ENCODE measurements at places on chromosomes 12 and 14. TPM values are rescaled to one million over a fixed set of nuclear protein-coding genes. Genes with fewer than 3 reads are reported as not detected.

- peaks cover 23% of the 10 kb centered on the region for H3K4me1 ChIP-seq
- DNase-seq = no peak
- H3K27ac ChIP-seq = peak overlapping the region; percentile 79
These were observed 61.4 kb downstream of the RASSF3 start for GRCh38 chr12:64671681-64672080.

DNA sequence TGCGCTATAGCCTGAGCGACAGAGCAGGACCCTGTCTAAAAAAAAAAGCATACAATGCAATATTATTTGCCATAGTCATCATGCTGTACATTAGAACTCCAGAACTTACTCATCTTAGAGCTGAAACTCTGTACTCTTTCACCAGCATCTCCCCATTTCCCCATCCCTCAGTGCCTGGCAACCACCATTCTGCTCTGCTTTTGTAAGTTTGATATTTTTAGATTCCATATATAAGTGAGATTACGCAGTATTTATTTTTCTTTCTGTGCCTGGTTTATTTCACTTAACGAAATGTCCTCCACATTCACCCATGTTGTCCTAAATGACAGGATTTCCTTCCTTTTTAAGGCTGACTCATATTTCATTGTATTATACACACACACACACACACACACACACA lies 121.8 kb downstream of the BBS10 start:
- no peaks in the 10 kb centered on the region for H3K4me1 ChIP-seq
- H3K27ac ChIP-seq = no peak overlapping the region
- no peaks in the 10 kb centered on the region for H3K36me3 ChIP-seq
- DNase-seq = no peak
- H3K27me3 ChIP-seq = no peaks in the 10 kb centered on the region

- H3K27ac ChIP-seq = no peak overlapping the region
- no peaks in the 10 kb centered on the region for H3K27me3 ChIP-seq
- no peak overlapping the region for H3K4me3 ChIP-seq
- H3K4me1 ChIP-seq = peaks cover 4% of the 10 kb centered on the region
- no peak for DNase-seq
These were observed 4.4 kb upstream of the SMIM41 start for GRCh38 chr12:52074971-52075724.

DNA sequence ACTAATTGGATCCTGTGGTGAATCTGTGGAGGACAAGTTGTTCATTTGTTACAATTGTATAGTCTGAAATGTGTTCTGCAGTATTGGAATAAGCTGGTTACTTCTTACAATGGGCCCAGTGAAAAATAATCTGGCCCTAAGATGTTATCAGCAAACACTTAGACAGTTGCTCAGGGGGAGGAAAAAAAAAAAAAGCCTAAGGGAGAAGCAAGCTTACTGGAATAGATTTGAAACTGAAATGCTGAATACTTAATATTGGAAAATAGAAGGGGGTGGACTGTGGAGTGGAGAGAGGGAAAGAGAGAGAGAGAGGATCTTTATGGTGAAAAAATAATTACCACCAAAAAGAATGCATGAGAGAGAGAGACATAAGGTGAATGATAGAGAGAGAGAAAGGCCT lies 4.0 kb downstream of the FOXG1 start:
- no peak for DNase-seq
- no peak overlapping the region for H3K27ac ChIP-seq
- H3K36me3 ChIP-seq = no peaks in the 10 kb centered on the region
- no peaks in the 10 kb centered on the region for H3K4me1 ChIP-seq
- H3K27me3 ChIP-seq = peaks cover 32% of the 10 kb centered on the region

GRCh38 chr14:72679536-72680151 lies 214.3 kb downstream of the DPF3 start:
- no peaks in the 10 kb centered on the region for H3K36me3 ChIP-seq
- H3K27ac ChIP-seq = no peak overlapping the region
- H3K4me3 ChIP-seq = no peak overlapping the region

- no peak overlapping the region for H3K4me3 ChIP-seq
- no peaks in the 10 kb centered on the region for H3K4me1 ChIP-seq
- H3K36me3 ChIP-seq = no peaks in the 10 kb centered on the region
- no peak overlapping the region for H3K27ac ChIP-seq
- H3K27me3 ChIP-seq = no peaks in the 10 kb centered on the region
These were observed 334.5 kb downstream of the IPO8 start for GRCh38 chr12:30361145-30361544.

GRCh38 chr14:70995671-70996070 lies 88.4 kb downstream of the PCNX1 start:
- no peak overlapping the region for H3K4me3 ChIP-seq
- no peaks in the 10 kb centered on the region for H3K27me3 ChIP-seq
- H3K4me1 ChIP-seq = no peaks in the 10 kb centered on the region
- DNase-seq = no peak

DNA sequence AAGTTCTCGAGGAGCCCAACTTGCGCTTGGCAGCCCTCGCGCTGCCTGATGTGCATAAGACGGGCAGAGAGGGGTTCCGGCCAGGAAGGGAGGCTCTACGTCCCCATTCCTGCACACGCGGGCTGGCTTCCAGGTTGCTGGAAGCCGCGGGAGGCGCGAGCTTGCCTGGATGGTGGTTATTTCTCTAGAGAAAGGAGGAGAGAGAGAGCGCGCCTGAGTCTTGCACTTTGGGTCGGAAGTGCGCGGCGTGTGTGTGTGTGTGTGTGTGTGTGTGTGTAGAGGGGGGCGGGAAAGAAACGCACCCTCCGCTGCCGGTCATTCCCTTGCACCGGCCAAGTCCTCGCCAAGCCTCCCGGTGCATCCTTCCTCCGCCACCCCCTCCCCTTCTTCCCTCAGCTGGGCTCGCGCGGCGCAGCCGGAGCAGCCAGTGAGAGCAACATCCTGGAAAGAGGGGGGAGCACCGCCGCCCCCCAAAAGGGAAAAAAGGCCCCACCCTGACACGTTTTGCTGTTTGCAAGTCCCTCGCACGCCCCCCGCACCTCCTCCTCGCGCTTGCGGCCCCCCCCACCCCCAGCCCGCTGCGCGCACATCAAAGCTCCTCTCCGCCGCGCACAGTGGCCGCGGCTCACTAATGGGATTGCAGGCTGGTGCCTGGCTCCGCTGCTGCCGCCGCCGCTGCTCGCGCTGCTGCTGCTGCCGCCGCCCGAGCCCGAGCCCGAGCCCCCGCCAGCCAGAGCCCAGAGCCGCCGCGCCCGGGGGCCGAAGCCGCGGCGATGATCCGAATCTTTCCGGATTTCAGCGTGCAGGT lies 4.4 kb upstream of the NPAS3 start:
- H3K27ac ChIP-seq = no peak overlapping the region
- peaks cover 11% of the 10 kb centered on the region for H3K27me3 ChIP-seq
- DNase-seq = peak; percentile 25
- peak overlapping the region; percentile 41 for H3K4me3 ChIP-seq

GRCh38 chr12:128977441-128977840 lies 124.2 kb downstream of the GLT1D1 start:
- H3K36me3 ChIP-seq = no peaks in the 10 kb centered on the region
- H3K4me3 ChIP-seq = no peak overlapping the region
- H3K27me3 ChIP-seq = no peaks in the 10 kb centered on the region
- no peak for DNase-seq
- H3K4me1 ChIP-seq = no peaks in the 10 kb centered on the region

DNA sequence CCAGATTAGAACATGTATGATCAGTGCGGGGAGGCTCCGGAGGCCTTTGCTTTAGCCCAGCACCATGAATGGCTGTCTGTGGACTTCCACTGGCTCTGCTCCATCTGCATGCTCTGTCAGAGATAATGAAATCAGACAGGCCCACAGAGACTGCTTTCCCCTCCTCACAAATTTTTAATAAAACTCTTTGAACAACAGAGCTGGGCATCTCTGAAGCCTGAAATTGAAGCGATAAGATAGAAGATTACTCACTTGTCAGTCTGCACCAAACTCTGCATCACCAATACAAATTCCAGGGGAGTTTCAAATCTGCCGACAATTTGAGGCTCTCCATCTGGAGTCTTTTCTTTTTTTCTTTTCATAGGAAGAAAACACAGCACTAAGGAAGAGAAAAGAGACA lies 110.0 kb downstream of the DYRK2 start:
- H3K36me3 ChIP-seq = no peaks in the 10 kb centered on the region
- no peaks in the 10 kb centered on the region for H3K4me1 ChIP-seq
- H3K27ac ChIP-seq = no peak overlapping the region
- no peak for DNase-seq

GRCh38 chr14:103198131-103199105 lies 75.2 kb downstream of the TNFAIP2 start:
- no peaks in the 10 kb centered on the region for H3K27me3 ChIP-seq
- peak; percentile 88 for DNase-seq
- peaks cover 14% of the 10 kb centered on the region for H3K4me1 ChIP-seq
- no peaks in the 10 kb centered on the region for H3K36me3 ChIP-seq
- H3K27ac ChIP-seq = peak overlapping the region; percentile 96

- no peaks in the 10 kb centered on the region for H3K27me3 ChIP-seq
- no peak for DNase-seq
These were observed 398.7 kb downstream of the TMEM121 start for GRCh38 chr14:105924951-105925591.

- H3K27ac ChIP-seq = no peak overlapping the region
- no peaks in the 10 kb centered on the region for H3K27me3 ChIP-seq
- no peak overlapping the region for H3K4me3 ChIP-seq
- no peaks in the 10 kb centered on the region for H3K4me1 ChIP-seq
- no peak for DNase-seq
- H3K36me3 ChIP-seq = no peaks in the 10 kb centered on the region
These were observed 250.5 kb upstream of the PELI2 start for GRCh38 chr14:55867719-55868118.

DNA sequence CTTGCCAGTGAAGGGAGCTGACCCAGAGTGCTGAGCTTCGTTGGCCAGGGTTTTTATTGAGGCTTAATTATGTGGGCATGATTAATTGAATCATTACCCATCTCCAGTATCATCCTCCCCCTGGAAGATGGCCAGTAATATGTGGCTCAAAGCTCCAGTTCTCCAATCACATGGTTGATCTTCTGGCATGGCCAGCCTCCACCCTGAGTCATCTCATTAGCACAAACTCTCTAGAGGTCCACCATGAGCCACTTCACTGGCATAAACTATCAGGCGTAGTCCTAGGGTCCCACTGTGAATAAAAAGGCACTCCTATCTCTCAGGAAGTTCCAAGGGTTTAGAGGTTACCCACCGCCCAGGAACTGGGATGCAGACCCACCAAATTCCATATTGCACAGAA lies 135.0 kb downstream of the ANO6 start:
- no peaks in the 10 kb centered on the region for H3K27me3 ChIP-seq
- no peaks in the 10 kb centered on the region for H3K4me1 ChIP-seq

- no peak overlapping the region for H3K27ac ChIP-seq
- no peaks in the 10 kb centered on the region for H3K36me3 ChIP-seq
- H3K27me3 ChIP-seq = no peaks in the 10 kb centered on the region
- no peak for DNase-seq
- no peak overlapping the region for H3K4me3 ChIP-seq
These were observed 6.8 kb upstream of the RASAL1 start for GRCh38 chr12:113142173-113142885.

DNA sequence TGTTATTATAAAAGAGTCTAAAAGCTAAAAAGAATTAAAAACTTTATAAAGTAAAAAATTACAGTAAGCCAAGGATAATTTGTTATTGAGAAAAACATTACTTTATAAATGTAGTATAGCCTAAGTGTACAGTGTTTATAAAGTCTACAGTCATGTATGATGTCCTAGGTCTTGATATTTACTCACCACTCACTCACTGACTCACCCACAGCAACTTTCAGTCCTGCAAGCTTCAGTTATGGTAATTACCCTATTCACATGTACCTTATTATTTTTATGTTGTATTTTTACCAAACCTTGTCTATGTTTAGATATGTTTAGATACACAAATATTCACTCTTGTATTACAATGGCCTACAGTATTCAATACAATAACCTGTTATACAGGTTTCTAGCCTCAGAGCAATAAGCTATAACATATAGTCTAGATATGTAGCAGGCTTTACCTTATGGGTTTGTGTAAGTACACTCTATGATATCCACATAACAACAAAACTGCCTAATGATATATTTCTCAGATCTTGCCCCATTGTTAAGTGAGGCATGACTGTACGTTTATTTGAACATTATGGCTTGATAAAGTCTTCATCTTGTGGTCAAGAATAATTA lies 113.7 kb upstream of the KITLG start:
- no peaks in the 10 kb centered on the region for H3K27me3 ChIP-seq
- DNase-seq = no peak
- no peak overlapping the region for H3K27ac ChIP-seq

DNA sequence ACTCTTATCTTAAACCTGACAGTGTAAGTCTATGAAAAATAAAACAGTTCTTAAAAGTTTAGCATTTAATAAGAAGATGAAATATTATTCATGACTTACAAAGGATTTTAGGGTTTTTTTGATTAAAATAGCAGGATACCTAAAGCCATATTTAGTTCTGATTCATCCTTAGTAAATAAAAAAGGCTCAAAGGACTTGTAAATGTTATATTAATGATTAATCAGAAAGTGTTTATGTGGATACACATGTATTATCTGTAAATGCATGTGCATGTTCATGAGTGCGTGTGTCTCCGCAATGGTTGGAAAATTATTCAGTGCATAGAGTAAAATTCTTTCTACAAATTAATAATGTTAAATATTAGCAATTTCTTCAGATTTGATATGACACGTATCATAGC lies 4.4 kb downstream of the KLRF1 start:
- no peaks in the 10 kb centered on the region for H3K36me3 ChIP-seq
- no peak overlapping the region for H3K27ac ChIP-seq
- DNase-seq = no peak
- H3K4me1 ChIP-seq = no peaks in the 10 kb centered on the region
- no peaks in the 10 kb centered on the region for H3K27me3 ChIP-seq
- H3K4me3 ChIP-seq = no peak overlapping the region

GRCh38 chr12:56014205-56014604 lies 6.6 kb upstream of the IKZF4 start:
- no peak for DNase-seq
- no peaks in the 10 kb centered on the region for H3K27me3 ChIP-seq
- H3K36me3 ChIP-seq = no peaks in the 10 kb centered on the region
- H3K4me3 ChIP-seq = no peak overlapping the region

DNA sequence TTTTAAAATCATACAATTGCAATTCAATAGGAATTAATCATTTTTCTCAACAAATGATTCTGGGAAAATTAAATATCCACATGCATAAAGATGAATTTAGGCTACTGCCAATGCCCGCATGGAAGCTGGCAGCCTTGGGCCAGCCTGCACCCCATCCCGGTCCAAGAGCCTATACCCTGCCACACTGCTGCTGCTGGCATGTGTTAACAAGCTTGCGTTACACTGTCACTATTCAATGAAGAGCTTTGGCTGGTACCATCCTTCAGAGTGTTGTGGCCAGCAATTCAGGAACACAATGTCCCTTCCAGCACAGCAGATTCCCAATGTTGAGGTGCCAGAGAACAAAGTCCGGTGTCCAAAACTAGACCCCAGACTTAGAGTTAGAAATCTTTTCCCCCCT lies 13.6 kb upstream of the TAS2R14 start:
- H3K4me1 ChIP-seq = no peaks in the 10 kb centered on the region
- H3K4me3 ChIP-seq = no peak overlapping the region
- H3K36me3 ChIP-seq = no peaks in the 10 kb centered on the region
- DNase-seq = no peak
- no peak overlapping the region for H3K27ac ChIP-seq

Gene GZMH
- 0.82 TPM for total RNA-seq

Gene TMEM233
- total RNA-seq = not detected

Gene RNASE7
- not detected for total RNA-seq

Gene TAS2R8
- not detected for total RNA-seq

Gene STON2
- total RNA-seq = 87.8 TPM

Gene PRB2
- not detected for total RNA-seq

Gene NT5DC3
- total RNA-seq = 10.8 TPM
